Muscle of leg (tissue), 16 donors: ENCODE measurements at places on chromosomes 7 and 10. TPM values are rescaled to one million over a fixed set of nuclear protein-coding genes. Genes with fewer than 3 reads are reported as not detected.

- peaks cover 18% of the 10 kb centered on the region for H3K4me1 ChIP-seq
- no peaks in the 10 kb centered on the region for H3K36me3 ChIP-seq
- H3K27ac ChIP-seq: peak overlapping the region; percentile 62
- H3K27me3 ChIP-seq: no peaks in the 10 kb centered on the region
These were observed 28.5 kb downstream of the GSDME start for GRCh38 chr7:24728503-24729364.

- H3K36me3 ChIP-seq: no peaks in the 10 kb centered on the region
- no peak overlapping the region for H3K27ac ChIP-seq
- peaks cover 3% of the 10 kb centered on the region for H3K27me3 ChIP-seq
These were observed 304.1 kb upstream of the COBL start for GRCh38 chr7:51620706-51621105.

EEPD1 gene
- total RNA-seq: 10.8 TPM

ARMC3 gene
- not detected for total RNA-seq

EPHB6 gene
- total RNA-seq: 2.8 TPM

DNA sequence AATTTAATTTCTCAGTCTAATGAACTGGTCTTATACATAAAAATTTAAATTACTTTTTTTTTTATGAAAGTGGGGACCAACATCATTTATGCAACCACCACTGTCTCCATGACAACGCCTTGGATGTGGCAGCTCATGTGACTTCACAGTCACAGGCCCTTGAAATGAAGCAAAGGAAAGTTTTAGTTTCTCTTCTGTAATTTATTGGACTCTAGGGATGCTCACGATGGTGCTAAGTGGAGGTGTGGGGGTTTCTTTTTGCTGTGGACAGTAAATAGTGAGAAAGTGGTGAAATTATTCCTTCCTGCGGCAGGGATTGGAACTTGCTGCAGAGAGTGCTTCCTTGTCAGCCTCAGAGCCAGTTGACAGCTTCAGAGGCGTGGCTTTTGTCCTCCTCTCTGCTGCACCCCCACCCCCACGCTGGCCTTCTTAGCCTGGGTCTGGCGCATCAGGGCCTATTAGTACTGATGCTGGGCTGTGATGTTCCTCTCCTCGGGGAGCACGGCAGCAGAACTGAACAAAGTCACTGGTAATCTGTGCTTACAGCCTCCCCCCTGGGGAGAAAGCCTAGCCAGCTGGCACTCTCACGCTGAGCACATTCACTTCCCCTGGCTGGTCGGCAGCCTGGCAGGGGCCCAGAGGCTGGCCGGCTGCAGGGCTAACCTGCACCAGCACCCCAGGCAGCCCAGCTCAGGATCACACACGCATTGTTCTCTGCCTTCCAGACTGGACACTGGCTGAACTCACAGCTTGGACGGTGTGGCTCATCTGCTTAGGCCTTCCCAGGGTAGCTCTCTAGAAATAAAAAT is 517.5 kb upstream of the GALNT17 start:
- peak; percentile 96 for DNase-seq
- no peak overlapping the region for H3K4me3 ChIP-seq
- peak overlapping the region; percentile 25 for H3K27ac ChIP-seq
- H3K4me1 ChIP-seq: peaks cover 15% of the 10 kb centered on the region
- H3K27me3 ChIP-seq: peaks cover 3% of the 10 kb centered on the region

DNA sequence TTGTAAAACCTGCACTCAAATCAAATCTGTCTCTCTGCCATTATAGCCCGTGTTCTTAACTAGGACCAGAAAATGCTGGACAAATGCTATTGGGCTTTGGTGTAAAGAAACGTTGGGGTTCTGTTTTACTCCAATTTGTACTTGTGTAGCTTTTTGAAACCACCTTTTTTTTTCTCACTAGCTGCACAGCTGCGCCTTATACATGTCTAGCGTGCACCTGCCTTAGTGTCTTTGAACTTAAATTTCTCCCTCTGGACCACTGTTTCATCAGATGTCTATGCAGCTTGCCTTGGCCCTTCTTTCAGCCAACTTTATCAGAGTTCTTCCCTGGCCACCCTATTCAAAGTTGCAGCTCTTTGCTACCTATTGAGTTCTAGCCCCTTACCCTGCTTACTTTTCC is 7.1 kb downstream of the LIPM start:
- H3K27me3 ChIP-seq: no peaks in the 10 kb centered on the region
- H3K4me3 ChIP-seq: no peak overlapping the region
- H3K27ac ChIP-seq: no peak overlapping the region
- no peaks in the 10 kb centered on the region for H3K4me1 ChIP-seq

GRCh38 chr10:13139676-13140075 is 21.7 kb upstream of the MCM10 start:
- H3K4me3 ChIP-seq: no peak overlapping the region
- H3K4me1 ChIP-seq: no peaks in the 10 kb centered on the region
- peaks cover 24% of the 10 kb centered on the region for H3K36me3 ChIP-seq
- no peaks in the 10 kb centered on the region for H3K27me3 ChIP-seq
- no peak for DNase-seq

DNA sequence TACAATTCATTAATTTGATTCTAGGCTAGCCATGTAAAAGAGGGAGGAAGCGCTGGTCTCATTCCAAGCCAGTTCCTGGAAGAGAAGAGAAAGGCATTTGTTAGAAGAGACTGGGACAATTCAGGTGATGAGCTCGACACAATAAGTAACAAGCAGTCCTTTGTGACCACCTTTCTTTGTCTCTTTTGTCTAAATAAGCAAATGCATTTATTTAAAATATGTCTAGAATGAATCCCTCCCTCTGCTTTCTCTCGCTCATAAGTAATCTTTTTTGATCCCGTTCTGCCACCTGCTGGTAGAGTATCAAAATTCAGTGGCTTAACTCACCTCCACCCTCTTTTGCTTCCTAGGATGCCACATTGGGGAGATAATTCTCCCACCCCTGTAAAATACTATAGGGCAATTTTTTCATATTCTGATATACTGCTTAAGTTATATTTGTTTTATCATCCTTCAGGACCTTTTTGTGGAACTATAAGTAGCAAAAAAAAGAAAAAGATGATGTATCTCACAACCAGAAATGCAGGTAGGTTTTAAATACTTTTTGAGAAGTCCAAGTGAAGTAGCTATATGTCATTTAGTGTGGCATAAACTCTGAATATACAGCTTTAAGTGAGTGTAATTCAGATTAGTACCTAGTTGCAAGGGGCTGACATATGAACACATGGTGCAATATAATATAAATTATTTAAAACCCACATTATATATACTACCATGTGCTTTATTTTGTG is 91.5 kb downstream of the GSDME start:
- no peak overlapping the region for H3K27ac ChIP-seq
- peak; percentile 66 for DNase-seq
- H3K4me1 ChIP-seq: no peaks in the 10 kb centered on the region
- no peak overlapping the region for H3K4me3 ChIP-seq
- H3K27me3 ChIP-seq: no peaks in the 10 kb centered on the region

GRCh38 chr7:3955751-3956696 is 655.0 kb downstream of the SDK1 start:
- H3K36me3 ChIP-seq: no peaks in the 10 kb centered on the region
- DNase-seq: peak; percentile 30
- H3K27me3 ChIP-seq: no peaks in the 10 kb centered on the region
- peaks cover 25% of the 10 kb centered on the region for H3K4me1 ChIP-seq
- H3K27ac ChIP-seq: peak overlapping the region; percentile 51

NACAD gene
- total RNA-seq: 2.3 TPM

FAM221A gene
- 1.9 TPM for total RNA-seq

DNA sequence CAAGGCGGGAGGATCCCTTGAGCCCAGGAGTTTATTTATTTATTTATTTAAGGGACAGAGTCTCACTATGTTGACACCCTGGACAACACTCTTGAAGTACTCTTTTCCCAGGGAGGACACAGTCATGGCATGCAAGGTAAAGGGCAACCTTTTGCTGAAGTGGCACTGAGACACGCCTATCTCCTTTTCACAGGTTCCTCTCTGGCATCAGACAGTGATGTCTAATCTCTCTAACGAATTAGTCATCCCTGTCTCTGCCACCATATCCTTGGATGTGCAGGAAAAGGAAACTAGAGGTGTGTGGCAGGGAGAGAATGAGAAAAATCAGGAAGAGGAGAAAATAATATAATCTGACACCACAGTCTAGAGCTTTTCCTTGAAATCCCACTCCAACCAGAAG is 19.5 kb downstream of the CPVL start:
- H3K27me3 ChIP-seq: no peaks in the 10 kb centered on the region
- DNase-seq: no peak
- no peak overlapping the region for H3K27ac ChIP-seq
- H3K36me3 ChIP-seq: no peaks in the 10 kb centered on the region
- H3K4me3 ChIP-seq: no peak overlapping the region

OR2A12 gene
- total RNA-seq: not detected

GRCh38 chr10:67075491-67075971 is 149.7 kb downstream of the LRRTM3 start:
- H3K27ac ChIP-seq: no peak overlapping the region
- no peaks in the 10 kb centered on the region for H3K27me3 ChIP-seq
- no peaks in the 10 kb centered on the region for H3K4me1 ChIP-seq
- no peaks in the 10 kb centered on the region for H3K36me3 ChIP-seq
- H3K4me3 ChIP-seq: no peak overlapping the region
- peak; percentile 12 for DNase-seq

DNA sequence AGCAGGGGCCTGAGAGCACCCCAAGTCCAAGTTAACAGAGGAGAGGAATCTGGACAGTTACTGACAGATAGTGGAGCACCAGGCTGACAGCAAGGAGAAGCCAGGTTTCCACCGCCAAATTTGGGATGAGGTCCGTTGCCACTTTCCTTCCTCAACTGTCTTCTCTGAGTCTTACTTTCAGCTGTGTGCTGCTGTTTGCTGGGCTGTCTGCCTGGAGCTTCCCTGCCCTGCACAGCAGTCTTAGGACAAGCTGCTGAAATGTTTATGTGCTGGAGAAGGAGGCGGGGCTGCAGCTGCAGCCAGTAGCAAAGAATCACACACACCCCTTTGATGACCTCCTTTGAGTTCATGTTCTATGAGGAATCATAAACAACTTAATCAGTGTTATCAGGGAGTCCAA is 17.4 kb upstream of the CYP3A7 start:
- no peaks in the 10 kb centered on the region for H3K4me1 ChIP-seq
- no peak overlapping the region for H3K27ac ChIP-seq
- H3K27me3 ChIP-seq: peaks cover 2% of the 10 kb centered on the region
- H3K4me3 ChIP-seq: no peak overlapping the region
